ENCODE measurements at places on chromosomes 2 and 18. TPM values are rescaled to one million over a fixed set of nuclear protein-coding genes. Genes with fewer than 3 reads are reported as not detected.

DNA sequence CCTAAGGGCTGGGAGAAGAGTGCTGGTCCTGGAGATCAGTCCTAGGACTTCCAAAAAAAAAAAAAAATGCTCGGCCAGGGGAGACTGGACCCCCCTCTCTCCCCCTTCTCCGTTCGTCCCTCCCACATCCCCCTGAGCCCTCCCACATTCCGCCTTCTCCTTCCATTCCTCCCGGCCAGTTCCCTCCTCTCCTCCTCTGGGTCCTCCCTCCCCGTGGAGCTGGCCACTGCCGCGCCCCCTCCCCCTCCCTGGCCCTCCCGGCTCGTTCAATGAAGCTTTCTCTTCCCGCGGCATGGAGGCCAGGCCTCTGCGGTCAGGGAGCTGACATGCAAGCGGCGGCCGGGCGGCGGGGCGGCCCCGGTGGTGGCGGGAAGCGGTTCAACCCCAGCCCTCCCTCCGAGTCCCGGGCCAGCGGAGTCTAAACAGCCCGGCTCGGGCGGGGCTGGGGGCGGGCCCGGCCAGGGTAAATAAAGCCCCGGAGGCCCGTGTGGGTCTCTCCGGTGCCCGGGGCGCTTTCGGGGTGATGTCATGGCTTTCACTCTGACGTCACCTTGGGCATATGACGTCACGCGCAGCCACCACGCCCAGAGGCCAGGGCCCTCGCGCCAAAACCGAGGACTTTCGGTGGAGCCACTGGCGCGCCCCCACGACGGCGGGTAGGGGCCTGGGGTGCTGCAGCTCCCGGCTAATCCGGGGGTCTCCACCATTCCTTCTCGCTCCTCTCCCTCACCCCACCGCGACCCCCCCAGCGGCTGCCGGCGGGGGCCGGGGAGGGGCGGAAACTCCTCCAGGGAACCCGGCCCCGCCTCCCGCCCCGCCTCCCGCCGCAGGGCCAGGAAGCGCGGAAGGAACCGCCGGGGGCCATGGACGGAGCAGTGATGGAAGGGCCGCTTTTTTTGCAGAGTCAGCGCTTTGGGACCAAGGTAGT lies at the start of the genes DOK1 and LOXL3:
Gene DOK1, plus strand, starts transcription at position 829 of the 928 bp plus-strand sequence. Its CDS starts 35 bp downstream, at position 864.
Gene LOXL3, minus strand, starts transcription at position 51 of the 928 bp plus-strand sequence. CDS start 1,308 bp downstream, outside the sequence.
- DNase-seq: peak; percentile 93

DNA sequence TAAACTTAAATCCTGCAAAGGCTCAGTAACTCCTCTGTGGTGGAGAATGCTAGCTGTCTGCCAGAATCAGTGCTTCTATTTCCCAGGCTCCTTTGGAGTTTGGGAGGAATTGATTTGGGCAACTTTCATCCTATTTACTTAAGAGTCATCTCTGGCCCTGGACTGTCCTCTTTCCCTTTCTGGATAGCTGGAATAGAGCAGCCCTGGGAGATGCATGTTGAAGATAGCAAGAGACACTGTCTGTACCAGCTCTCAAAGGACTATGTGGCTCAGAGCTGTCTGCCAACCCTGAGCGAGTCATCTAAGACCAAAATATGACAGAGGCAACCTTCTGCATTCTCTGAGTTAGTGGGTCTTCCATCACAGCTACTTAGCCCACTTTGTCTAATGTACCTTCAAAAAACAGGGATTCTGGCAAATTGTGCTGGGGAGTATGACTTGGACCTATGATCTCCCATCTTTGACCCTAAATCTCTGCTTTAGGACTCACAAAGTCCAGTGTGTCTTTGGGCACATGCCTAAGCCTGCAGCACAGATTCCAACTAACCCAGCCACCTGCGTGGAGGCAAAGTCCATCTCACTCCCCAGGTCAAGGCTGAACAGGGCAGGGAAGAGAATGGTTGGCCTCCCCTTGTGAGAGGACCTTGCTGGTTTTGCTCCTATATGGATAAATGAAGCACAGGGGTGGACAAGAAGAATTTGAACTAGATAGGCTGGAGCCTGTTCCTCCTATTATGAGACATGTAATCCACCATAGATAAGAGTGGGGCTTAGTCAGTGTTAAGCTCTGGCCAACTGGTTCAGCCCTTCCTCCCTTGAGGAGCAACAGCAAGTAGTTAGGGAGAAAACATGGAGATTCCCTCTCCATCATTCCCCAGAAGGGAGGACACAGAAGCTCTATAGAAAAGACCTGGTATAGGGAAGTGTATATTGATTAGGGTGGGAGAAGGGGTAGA lies 99.1 kb upstream of the PELI1 start:
- no peak for DNase-seq

Gene AMER3
- not detected for polyA plus RNA-seq

DNA sequence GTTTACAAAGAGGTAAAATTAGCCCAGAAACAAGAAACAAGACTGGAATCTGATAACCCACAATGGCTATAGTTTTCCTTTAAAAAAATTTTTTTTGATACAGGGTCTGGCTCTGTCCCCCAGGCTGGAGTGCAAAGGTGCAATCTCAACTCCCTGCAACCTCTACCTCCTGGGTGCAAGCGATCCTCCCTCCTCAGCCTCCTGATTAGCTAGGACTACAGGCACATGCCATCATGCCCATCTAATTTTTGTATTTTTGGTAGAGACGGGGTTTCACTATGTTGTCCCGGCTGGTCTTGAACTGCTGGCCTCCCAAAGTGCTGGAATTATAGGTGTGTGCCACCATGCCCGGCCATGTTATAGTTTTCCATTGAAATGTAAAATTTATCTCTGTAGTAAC lies 12.3 kb upstream of the PARD6G start:
- DNase-seq: no peak

DNA sequence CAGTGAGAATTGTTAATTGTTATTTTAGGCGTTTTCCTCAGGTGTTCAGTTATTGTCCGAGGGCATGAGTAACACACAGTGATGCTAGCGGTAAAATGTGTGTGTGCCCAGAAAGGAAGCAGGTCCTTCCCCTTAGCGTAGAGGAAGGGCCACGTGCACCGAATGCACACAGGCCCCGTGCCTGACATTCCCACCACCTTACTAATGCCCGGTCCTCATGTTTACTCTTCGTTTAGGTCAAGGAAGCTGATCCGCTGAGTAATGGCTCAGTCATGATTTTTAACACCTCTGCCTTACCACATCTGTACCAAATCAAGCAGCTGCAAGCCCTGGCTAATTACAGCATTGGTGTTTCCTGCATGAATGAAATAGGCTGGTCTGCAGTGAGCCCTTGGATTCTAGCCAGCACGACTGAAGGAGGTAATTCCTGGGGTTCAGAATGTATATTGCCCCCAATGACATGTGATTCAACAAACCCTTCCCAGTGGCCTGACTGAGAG lies 76.7 kb downstream of the MERTK start:
- DNase-seq: no peak

- no peak for DNase-seq
Observed at GRCh38 chr2:69798909-69799526, 30.4 kb upstream of the GMCL1 start.

GRCh38 chr2:203994735-203995134 lies 58.2 kb downstream of the ICOS start:
- no peak for DNase-seq

DNA sequence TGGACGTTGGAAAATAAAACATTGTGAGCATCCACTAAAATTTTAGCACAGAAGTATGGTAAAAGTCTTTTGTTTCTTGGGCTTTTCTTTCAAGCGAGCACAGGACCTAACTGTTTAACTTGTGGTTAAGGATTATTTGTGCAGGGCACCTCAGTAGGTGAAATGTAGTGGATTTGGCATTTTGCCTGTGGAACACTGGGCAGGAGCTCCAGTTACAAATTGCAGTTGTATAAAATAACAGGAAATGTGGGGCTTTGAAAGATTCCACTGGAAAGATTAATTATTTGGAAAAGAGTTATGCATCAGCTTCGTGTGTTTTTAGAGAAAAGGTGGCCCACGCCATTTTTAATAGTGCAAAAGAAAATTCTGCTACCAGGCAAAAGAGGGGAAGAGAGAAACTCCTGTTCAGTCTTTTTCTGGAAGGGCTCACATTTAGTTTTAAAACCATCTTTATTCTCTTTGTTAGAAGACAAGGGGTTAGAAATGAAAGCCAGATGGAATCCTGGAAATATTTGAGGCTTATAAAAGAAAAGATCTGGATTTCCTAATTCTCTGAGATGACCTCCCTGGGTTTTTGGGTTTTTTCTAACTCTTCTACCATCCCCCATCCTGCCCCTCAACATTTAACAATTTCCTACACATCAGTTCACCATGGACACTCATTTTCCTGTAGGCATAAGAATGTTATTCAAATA lies 144.3 kb upstream of the SERTAD2 start:
- no peak for DNase-seq

- DNase-seq: no peak
Observed at GRCh38 chr18:10127729-10128128, 213.9 kb downstream of the VAPA start.

GRCh38 chr2:71743995-71744675 lies 290.8 kb downstream of the DYSF start:
- DNase-seq: no peak

DNA sequence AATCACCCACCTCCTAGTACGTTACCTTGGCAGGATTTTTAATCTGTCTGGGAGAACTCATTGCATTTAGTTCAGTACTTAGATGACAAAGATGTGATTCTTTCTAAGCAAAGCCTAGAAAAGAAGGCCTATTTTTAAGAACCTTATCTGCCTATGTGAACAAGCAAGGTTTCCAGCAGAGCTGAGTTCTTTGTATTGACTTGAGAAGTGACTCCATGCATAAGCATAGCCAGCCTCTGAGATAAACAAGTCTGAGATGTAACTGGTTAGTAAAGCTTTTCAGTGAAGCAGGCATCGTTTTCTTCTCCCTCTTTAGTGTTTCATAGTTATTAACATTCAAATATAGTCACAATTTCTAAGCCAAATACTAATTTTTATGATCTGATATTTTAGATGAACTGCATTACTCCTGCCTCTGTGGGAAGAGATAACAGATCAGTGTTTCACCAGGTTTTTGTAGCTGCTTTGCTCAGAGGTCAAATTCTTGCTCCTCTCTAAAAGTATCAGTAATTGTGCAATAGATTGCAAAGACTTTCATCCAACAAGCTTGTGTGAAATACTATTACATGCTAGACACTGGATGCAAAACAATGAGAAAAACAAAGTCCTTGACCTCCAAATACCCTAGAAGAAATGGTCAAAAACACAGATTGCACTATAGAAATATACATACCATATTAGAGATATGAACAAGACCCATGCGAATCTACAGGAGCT lies 107.8 kb downstream of the MBD2 start:
- no peak for DNase-seq

Gene REG3A
- polyA plus RNA-seq: 0.27 TPM

GRCh38 chr2:10817413-10817812 lies 4.8 kb upstream of the PDIA6 start:
- no peak for DNase-seq

DNA sequence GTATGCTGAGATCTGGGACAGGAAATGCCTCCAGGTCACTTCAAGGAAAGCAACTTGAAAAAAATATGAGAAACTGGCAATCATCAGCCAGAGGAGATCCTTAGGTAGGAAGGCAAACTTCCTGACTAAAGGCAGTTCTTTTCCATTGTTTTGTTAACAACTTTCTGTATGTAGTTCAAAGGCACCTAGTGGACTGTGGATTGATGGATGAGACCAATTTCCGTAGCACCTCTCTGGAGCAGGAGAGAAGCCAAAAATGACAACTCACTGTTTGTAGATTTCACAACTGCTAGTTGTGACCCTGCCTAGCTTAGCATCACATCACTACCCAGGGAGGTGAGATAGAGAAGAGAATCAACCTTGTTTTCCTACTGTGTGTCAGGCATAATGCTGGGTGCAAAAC lies 21.8 kb upstream of the NOSTRIN start:
- DNase-seq: no peak

- no peak for DNase-seq
Observed at GRCh38 chr2:204255526-204255925, 289.7 kb upstream of the PARD3B start.

- no peak for DNase-seq
Observed at GRCh38 chr2:177989029-177989885, 83.3 kb downstream of the PDE11A start.
